ENCODE measurements at places on chromosomes 1 and 21.

- DNase-seq = no peak
These were observed 8.2 kb upstream of the FNDC7 start for GRCh38 chr1:108704496-108704895.

GRCh38 chr1:210588946-210589345, 260.2 kb downstream of the HHAT start:
- no peak for DNase-seq

- DNase-seq = no peak
These were observed 248.2 kb downstream of the RERE start for GRCh38 chr1:8569242-8569641.

- no peak for DNase-seq
These were observed 200.2 kb downstream of the SDCCAG8 start for GRCh38 chr1:243455760-243456651.

- DNase-seq = no peak
These were observed 95.1 kb downstream of the WDR4 start for GRCh38 chr21:42784276-42784675.

DNA sequence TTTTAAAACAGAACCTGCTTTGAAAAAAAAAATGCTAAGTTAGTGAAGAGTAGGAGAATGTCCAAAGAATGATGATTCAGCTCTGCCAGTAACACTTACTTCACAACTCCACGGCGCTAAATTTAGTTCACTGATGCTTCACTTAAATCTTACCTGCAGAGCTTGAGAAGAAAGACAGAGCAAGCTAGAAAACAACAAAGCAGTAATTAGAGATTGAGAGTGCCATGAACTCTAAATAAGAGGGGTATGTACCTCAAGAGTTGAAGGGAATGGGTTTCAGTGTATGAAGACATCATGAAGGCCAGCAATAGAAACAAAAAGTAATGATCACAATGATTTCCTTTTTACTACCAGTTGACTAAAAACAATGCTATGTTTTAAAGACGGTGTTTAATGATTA, 32.8 kb downstream of the EPRS1 start:
- no peak for DNase-seq

DNA sequence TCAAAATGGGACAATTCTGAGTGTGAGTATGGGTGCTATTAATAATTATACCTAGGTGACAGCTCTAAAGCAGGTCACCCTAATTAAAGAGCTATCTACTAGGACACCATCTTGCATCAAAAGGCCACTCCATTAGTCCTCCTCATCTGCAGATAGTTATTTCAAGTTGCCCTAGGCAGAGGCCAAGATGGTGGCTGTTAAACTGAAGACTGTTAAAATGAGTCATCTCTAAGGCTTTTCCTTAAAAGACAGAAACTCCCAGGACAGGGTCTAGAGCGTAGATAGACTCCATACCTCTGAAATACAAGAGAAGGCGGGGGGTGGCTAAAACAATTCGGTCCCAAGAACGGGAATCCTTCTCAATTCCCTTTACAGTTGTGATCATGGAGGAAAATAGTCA, 4.5 kb upstream of the ZNF697 start:
- no peak for DNase-seq

DNA sequence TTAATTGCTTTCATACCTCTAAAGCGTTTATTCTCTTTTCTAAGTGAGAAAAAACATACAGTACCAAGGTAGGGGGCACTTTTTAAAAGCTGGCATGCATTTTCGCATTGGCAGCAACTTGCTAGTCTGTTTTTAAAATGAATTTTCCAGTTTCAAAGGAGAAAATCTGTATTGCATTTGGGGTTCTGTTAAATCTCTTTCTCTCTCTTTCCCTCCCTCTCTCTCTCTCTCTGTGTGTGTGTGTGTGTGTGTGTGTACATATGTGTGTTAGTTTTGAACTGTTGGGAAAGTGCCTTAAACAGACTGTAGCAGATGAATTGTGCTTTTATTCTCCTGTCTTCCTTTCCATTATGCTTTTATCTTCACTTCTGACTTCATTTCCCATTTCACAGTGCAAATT, 7.3 kb downstream of the NIBAN1 start:
- no peak for DNase-seq

DNA sequence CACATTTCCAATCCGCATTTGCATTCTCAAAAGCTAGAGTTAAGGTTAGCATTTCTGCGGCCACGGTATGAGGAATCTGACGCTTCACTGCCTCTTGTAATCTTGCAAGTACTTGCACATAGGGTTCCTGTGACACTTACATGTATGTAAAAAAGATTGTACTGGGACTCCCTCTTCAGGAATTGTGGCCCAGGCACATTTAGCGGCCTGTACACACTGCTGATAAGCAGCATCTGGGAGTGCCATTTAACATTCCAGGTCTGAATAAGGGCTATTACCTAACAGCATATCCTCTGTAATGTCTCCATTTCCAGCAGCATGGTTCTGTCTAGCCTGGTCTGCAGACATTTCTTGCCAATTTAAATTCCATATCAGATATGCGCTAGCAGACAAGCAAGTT, 75.7 kb downstream of the AXDND1 start:
- no peak for DNase-seq

GRCh38 chr21:17050156-17050555, 462.7 kb upstream of the CXADR start:
- DNase-seq = no peak

DNA sequence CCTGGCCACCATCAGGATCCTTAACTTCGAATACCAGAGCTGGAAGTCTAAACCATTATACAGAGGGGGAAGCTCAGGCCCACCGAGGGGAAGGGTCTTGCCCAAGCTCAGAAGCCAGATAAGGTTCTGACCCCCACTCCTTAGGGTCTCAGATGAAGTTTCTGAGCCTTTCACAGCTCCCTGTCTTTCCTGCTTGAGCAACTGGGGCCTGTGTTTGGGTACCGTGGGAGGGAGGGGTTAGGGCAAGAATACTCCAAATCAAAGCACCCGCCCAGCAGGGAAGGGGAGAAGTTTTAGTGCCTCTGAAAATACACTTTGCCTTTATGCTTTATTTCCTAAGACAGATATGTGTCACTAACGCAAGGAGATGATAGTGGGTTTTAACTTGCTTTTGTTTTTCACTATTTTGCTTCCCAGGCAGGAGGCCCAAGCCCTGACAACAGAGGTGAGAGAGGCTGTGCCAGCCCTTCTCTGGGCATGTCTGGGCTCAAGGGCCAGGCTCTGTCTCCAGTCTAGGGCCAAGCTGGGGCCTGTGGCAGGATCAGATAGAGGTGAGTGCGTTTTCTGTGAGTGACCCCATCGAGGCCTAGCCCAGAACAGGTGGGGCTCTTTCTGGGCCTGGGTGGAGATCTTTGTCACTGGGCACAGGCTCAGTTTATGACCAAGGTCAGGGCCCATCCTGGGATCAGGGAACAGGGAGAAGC, 20.5 kb upstream of the TENT5B start:
- DNase-seq = no peak

- no peak for DNase-seq
These were observed 22.3 kb upstream of the PTGFR start for GRCh38 chr1:78468521-78468920.

DNA sequence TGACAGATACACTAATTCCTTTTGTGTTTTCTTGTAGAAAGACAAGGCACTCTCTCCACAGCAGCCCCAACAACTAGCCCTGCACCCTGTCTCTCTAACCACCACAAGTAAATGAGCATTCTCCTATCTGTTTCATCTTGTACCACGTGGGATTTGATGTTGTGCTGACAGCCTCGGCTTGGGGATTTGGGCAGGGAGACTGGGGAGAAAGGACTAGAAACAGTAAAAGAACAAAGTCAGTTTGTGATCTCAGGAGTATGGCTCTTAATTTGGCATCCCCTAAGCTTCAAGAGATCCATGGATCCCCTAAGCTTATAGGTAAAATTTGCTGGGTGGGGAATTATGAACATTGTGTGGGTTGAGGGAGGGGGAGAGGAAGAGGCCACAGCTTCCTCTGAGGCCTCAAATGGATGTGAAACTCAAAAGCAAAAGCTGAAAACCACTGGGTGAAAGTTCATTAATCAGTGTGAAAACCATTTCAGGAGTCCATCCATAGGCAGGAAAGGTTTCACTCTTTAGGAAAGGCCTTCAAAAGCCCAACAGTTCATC, 3.1 kb downstream of the C1orf162 start:
- peak; percentile 73 for DNase-seq

- no peak for DNase-seq
These were observed 26.9 kb downstream of the TOMM20 start for GRCh38 chr1:235101558-235102258.

GRCh38 chr1:6409053-6409452, 10.7 kb downstream of the HES2 start:
- no peak for DNase-seq

GRCh38 chr1:14435368-14436023, 163.0 kb upstream of the KAZN start:
- DNase-seq = no peak

DNA sequence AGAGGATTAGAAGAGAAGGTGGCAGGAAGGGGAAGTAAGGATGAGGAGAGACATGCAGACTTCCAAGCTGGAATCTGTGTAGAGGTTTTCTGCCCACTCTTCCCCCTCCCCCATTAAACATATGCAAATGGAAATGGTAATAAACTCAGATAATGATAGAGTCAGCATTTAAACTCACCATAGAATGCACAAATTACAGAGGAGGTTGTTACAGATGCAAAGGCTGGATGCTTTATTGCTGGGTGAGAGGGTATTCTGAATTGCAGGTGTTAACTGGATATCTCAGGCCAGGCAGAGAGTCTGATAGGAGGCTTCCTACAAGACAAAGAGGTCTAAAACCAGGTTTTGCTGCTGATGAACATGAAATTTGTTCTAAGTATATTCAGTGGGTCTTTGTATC, 372.5 kb downstream of the SEC16B start:
- DNase-seq = no peak

DNA sequence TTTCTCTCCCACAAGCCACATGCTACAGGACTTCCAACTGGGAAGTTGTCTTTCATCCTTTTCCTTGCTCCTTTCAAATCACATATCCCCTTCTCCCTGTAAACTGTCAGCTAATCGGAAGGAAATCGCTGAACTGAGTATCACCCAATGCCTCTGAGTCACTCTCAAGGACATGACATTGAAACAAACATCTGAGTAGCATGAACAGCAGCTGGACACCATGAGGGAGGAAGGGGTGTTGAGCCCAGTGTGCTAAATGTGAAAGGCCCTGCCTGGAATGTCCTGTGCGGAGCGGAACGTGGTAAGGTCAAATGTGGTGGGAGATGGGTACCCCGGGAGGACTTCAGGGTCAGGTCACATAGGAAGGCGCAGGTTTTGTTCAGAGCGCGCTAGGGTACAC, at the start of gene OR2AJ1:
Gene OR2AJ1 (plus strand): TSS at position 22 of the 400 bp plus-strand sequence. CDS start 8,880 bp downstream, outside the sequence.
- no peak for DNase-seq

DNA sequence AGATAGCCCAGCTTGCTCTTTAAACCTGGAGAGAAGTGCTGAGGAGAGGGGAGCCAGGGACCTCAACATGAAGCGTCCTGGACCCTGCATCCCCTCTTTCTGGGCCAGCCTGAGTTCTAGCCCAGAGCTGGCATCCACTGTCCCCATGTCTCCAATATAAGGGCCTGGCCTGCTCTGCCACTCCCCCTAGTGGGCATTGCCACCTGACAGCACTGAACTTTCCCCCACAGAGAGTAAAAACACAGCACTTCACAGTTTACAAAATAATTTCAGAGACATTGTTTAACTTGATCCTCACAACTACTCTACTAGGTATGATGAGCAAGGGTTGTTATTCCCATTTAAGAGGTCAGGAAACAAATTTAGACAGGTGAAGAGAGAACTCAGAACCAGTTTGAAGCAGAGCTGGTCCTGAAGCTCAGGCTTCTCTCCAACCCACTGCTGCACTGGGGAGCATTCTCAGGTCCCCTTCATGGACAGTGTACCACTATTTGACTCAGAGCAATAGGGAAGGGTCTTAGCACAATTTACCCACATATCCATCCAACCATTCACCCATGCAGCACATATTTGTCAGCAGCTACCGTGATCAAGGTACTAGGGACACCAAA, 151.2 kb downstream of the DMRTA2 start:
- no peak for DNase-seq

DNA sequence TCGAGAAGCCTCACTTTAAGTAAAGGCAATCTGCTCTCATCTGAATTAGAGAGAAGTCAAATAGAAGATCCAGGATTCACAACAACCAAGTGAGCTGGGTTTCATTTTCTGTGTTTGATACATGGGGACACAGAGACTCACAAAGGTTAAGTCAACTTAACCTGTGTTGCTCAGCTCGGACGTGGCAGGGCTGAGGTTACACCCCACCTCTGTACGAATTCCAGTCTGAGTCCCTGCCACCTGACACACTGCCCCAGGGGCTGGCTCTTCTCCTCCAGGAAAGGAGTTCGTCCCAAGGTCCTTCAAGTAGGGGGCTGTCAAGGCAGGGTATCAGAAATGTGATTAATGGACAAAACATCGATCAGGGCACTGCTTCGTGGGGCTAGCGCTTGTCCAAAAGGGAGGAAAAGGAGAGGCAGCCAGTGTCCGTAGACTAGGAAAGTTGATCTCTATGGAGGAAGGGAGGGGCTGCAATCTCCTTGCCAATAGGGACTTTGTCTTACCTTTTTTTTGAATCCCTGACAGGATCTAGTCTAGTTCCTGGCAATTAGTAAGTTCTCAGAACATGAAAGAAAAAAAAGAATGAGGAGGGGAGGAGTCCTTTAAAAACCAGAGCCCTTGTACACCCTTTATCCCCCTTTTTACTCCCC, 116.4 kb downstream of the CNIH3 start:
- DNase-seq = no peak

GRCh38 chr21:32597205-32597604, 11.9 kb upstream of the TCP10L start:
- no peak for DNase-seq

- no peak for DNase-seq
These were observed 32.9 kb downstream of the GPA33 start for GRCh38 chr1:167057241-167057688.

DNA sequence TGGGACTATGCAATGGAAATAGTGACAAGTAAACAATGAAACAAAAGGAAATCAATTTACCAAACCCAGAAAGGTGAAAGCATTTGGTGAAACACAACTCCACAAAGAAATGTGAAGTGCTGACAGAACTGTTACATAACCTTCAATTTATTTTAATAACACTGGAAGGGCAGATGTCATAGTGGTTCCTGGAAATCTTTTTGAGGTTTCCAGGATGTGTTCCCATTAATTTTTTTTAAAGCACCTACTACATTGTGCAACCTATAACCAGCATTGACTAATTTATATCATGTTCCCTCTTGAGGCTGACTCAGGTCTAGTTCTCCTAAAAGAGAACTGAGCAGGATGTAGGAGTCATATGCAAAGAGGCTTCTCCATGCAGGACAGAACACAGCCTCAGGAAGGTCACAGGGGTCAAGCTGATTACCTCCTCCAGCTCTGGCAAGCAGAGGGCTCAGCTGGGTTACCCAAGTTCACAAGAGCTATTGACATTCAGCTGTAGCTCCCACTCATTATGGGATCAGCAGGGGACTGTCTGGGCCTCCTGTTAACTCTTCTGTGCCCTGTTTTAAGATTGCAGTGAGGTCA, 157.1 kb upstream of the NRIP1 start:
- no peak for DNase-seq

GRCh38 chr1:70411360-70411844, 334 bp downstream of the CTH start:
- DNase-seq = no peak
